ENCODE measurements at places on chromosomes 3 and 15.

DNA sequence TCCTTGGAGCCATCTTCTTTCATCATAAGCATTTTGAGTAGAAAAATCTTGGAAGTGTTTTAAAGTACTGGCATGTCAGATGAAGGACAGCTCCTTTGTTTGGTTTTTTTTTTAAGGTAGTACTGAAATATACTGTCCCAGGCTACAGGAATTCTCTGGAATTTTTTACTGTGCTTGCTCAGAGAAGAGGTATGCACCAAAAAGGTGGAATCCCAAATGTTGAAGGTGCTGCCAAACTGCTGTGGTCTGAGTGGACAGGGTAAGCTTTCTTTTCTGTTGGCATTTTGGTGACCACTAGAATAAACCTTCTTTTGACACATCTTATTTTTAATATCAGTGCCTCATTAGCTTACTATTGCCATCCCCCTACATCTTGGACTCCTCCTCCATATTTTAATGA lies 7.2 kb downstream of the GNL3 start:
- DNase-seq: peak; percentile 79

DNA sequence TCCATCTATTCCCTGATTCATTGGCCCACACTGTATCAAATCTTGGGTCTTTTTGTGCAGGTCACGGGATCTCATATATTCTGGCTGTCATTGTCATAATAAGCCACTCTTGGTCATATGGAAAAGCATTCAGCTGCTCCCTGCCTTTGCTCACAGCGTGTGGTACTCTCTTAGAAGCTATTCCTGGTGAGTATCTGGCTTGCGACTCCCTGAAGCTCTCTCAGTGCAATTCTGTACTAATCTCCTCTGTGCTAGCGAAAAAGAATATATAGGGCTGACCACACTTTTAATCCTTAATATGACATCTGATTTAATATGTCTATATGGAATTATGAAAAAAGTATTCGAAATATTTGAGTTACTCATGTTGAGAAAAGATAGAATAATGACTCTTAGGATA lies 440.8 kb upstream of the GBE1 start:
- no peak for DNase-seq

DNA sequence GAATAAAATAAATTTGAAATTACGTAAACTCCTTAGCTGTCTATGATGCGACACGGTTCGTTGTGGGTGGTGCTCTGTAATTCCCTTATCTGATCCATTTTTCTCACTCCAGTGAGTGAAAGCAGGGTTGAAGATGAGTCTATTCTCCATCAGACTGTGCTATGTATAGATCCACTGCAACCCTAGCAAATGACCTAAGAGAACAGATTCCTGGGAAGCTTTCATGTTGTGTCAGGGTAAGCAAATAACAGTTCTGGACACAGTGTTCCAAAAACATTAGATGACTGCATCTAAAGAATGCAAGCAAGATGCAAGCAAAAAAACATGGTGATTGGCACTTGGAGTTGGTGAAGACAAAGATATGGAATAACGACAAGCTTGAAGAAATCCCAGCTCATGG lies 239.3 kb downstream of the SLC9A9 start:
- peak; percentile 72 for DNase-seq

GRCh38 chr3:123743121-123743520 lies 141.0 kb downstream of the MYLK start:
- no peak for DNase-seq

- no peak for DNase-seq
Measured at GRCh38 chr3:73516631-73517030, 108.1 kb downstream of the PDZRN3 start.

- no peak for DNase-seq
Measured at GRCh38 chr3:126446301-126446700, 29.4 kb downstream of the ZXDC start.

DNA sequence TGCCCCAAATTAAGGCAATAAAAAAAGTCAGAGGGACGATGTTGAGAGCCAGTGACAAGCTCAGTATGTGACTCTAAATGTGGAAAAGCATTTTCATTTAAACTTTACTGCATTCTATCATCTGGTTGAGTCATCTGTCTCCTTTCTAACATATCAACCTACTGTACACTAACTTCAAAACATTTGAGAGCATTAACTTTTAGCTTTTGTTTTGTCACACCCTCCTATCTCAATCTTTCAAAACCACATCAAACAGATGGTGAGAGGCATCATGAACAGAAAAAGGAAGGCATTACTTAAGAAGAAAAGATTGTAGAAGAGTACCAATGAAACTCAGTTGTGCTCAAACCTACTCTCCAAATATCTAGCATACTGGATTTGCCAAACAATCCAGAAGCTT lies 4.8 kb downstream of the LRRC58 start:
- DNase-seq: peak; percentile 36

DNA sequence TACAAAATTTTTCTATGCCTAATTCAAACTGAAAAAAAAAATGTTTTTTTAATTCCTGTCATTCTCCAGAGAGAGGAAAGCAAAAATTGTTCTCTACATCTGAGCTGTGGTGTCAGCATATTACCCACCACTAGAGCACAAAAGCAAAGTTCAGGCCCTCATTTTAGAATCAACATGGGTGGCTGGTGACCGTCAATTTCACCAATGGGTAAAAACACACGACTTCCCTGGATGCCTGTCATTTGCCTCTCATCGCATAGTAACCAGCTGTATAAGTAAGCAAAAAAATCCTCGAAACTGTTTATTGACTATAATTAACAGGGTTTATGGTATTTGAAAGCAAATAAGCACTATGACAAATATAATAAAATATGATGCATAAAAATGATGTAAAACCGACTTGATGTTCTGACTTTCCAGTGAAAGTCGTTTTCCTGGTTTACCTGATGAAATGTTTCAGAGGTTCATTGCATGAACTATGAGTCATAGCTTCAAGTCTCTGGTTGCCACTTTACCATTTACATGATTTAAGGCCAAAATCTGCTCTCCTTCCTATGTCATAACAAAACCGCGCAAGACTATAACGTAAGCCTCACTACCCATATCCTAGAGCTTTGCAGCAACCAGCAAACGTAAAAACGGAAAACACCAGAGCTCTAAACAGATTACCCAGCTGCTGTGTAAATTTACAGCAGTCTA lies 60.5 kb downstream of the THBS1 start:
- no peak for DNase-seq

GRCh38 chr3:174854987-174855386 lies 4.1 kb upstream of the NAALADL2 start:
- DNase-seq: no peak

DNA sequence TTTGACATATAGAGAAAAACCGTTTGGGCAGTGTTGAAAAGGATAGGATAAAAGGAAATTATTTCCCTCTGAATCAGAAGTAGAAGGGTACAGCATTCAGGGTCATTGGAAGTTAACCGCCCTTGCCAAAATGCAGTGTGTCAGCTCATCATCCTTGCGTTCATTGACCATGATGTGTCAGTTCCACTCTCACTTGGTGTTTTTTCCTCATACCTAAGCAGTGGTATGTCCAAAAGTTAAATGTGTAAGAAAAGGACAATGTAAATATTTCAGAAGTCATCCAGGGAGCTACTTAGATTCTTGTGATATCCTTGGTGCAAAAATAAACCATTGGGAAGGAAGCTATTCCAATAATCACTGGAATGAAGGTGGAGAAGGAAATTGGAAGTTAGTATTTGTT lies 50.7 kb downstream of the MAP6D1 start:
- peak; percentile 35 for DNase-seq

- DNase-seq: no peak
Measured at GRCh38 chr3:21526461-21526860, 224.5 kb downstream of the ZNF385D start.

DNA sequence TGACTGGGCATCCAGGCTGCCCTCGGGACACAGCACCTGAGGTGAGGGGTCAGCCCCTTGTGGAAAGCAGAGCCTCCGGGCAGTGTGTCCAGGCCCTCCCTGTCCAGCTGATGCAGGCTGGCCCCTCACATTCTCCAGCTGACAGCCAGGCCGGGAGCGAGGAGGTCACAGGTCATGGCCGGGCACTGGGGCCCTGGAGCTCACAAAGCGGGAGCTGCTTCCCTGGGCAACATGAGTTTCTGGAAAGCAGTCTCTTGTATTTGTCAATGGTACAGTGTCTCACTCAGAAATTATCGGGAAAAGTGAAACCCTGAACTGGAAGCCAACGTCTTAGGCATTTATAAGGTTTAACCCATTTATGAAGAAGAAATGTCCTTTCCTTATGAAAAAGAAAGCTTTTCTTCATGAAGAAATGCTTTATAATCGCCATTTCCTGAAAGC lies 118.5 kb downstream of the OPA1 start:
- no peak for DNase-seq

DNA sequence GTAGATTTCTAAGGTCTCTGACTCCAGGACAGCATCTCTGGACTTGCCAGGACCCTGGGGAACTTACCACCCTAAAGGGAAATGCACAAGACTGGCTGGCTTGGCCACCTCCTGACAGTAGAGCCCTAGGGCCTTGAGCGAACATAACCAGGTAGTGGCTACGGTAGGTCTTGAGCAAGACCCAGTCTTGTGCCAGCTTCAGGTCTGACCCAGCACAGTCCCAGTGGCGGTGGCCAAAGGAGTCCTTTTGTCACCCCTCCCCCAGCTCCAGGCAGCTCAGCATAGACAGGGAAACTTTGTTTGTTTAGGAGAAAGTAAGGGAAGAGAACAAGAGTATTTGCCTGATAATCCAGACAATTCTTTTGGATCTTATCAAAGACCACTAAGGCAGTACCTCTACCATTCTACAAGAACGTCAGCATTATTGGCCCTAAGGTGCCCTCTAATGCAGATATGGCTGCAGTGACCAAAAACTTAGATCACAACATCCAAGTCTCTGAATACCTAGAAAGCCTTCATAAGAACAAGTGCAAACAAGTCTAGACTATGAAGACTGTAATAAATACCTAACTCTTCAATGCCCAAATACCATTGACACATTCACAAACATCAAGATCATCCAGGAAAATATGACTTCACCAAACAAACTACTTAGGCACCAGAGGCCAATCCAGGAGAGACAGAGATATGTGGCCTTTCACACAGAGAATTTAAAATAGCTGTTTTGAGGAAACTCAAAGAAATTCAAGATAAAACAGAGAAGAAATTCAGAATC lies 38.7 kb upstream of the FBN1 start:
- no peak for DNase-seq

- DNase-seq: no peak
Measured at GRCh38 chr3:57943525-57944495, 64.4 kb upstream of the FLNB start.

GRCh38 chr3:86239946-86240345 lies 751.0 kb downstream of the VGLL3 start:
- peak; percentile 12 for DNase-seq

- DNase-seq: peak; percentile 77
Measured at GRCh38 chr3:145952536-145952935, 208.4 kb downstream of the PLOD2 start.

DNA sequence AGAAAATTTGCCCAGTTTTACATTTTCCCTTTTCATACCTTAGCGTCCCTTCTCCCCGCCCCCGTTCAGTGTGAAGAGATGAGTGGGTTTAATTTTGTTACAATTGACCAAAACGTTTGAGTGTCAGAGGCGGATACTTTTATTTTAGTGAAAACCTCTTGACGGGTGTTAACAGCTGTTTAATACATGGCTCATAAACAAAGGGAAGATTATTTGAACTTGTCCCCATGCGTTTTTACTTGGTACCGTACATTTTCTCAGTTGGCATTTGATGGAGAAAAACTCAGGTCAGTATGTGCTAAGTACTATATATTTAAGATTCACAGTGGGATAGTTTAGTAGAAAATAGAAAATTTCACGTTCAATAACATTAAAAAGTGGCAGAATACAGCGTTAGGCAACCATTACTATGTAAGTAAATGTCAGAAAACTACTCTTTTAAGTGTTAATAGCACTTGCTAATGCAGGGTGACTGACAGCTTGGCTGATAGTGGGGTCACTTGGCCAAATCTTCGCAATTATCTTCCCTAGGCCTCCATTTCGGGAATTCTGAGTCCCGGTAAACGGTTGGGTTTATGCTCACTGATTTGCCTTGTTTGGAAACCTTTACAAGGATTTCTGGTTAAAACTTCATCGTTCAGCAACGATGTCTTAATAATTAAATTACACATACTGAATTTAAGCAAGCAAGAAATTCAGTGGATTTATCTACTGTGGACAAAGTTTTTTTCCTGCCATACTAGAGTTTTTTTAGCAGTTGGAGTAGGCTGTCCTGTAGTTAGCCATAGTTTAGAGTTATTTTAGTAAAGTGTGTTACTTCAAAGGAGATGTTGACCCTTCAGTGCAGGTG lies 4.8 kb downstream of the CHD2 start:
- DNase-seq: no peak

DNA sequence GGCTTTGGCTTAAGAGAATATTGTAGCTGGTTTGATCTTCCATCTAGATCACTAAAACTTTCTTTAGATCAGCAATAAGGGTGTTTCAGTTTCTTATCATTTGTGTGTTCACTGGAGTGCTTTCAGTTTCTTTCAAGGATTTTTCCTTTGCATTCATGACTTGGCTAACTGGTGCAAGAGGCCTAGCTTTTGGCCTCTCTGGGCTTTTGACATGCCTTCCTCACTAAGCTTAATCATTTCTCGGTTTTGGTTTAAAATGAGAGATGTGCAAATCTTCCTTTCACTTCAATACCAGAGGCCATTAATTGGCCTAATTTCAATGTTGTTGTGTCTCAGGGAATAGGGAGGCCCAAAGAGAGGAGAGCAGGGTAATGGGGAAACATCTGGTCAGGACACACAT lies 30.3 kb upstream of the CCNB2 start:
- no peak for DNase-seq

- DNase-seq: no peak
Measured at GRCh38 chr15:50808728-50809127, 43.2 kb upstream of the SPPL2A start.

DNA sequence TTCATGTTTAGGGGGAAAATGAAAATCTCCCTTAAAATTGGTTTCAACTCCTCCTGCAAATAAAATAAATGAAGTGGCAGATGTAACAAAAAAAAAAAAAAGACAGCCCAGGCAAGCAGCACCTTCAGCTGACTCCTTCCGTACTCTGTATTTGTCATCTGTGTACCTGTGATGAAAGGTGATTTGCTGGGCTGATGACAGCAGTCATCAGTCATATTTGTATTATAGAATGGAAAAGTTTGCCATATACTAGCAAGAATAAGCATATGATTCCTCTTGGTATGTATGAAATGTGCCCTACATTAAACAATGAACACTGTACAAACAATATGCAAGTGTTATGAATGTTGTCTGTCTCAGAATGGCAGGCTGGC lies 44.1 kb upstream of the WWTR1 start:
- DNase-seq: no peak

DNA sequence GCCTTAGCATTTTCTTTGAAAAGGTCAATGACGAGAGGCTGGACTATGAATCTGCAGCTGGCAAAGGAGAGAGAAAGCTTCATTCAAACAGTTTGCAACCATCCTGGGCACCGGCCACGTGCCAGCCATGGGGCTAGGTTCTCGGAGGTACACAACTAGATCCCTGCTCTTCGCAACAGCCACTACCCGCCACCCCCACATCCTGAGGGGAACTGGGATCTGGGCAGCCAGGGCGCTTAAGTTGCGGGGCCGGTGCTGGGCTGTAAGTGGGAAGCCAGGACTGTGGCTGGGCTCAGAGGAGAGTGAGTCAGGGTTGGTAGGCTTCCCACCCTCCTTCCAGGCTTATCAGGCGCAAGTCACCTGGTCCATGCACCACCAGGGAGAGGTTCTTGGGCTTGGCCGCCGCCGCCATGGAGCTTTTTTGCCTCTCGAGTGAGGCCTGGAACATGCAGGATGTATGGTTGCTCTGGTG lies 95.0 kb upstream of the TERB2 start:
- DNase-seq: no peak

GRCh38 chr3:42526616-42527367 lies 24.3 kb downstream of the VIPR1 start:
- DNase-seq: no peak

All from astrocyte of the hippocampus (primary cell).